ENCODE measurements at places on chromosomes 2 and 18.
A peak's percentile ranks its signal among the peaks of the same experiment; 100 is the strongest.

GRCh38 chr18:36808681-36809080, 20.1 kb downstream of the TPGS2 start:
- peak; percentile 93 for DNase-seq

DNA sequence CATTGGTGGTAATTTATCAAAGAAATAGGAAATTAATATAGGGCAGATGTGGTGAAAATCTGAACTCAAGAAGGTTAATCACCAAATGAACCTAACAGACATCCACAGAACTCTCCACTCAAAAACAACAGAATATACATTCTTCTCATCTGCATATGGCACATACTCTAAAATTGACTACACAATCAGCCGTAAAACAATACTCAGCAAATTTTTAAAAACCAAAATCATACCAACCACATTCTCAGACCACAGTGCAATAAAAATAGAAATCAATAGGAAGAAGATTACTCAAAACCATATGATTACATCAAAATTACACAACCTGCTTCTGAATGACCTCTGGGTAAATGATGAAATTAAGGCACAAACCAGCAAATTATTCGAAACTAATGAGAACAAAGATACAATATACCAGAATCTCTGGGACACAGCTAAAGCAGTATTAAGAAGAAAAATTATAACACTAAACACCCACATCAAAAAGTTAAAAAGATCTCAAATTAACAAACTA, 31.0 kb downstream of the RBM43 start:
- DNase-seq: no peak

DNA sequence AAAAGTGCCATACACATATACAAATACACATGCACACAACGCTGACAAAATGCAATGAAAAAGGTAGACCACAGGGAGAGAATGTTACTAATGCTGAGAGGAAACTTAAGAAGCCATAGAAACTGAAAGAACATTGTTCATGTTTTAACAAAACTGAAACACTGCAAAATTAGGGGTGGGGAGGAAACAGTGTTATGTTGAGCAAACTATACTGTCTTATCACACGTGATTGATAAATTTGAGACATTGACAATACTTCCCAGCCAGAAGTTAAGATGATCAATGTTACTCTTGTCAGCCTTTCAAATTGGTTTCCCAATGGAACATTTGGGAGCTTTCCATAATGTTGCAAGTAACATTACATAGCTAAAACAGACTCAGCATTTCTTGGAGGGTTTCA, 165.5 kb downstream of the L3MBTL4 start:
- no peak for DNase-seq

- no peak for DNase-seq
Observed at GRCh38 chr2:24948506-24948905, 23.2 kb downstream of the DNAJC27 start.

GRCh38 chr2:174135981-174136380, 112.4 kb downstream of the OLA1 start:
- DNase-seq: peak; percentile 12

DNA sequence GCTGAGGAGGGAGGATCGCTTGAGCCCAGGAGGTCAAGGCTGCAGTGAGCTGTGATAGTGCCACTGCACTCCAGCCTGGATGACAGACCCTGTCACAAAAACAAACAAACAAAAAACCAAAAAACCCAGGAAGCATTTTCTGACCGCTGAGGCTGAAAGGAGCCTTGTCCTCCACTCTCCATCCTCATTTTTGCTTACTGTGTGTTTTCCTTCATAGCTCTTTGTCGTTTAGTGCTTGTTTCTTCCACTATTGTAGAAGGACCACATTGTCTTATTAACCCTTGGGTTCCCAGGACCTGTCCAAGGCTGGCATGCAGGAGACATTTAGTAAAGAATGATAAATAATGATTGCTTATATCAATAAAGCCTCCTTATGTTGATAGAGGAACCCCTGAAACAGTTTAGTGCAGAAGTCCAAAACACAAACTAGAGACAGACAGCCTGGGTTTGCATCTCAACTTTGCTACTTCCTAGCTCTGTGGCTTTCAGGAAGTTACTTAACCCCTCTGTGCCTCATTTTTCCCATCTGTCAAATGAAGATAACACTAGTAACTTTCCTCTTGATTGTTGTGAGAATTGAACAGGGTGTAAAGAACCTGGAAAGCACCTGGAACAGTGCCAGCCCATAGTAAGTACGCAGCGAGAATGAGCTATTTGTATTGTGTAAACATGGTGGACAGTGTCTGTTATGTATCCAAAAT, 126.0 kb downstream of the LPIN1 start:
- DNase-seq: no peak

DNA sequence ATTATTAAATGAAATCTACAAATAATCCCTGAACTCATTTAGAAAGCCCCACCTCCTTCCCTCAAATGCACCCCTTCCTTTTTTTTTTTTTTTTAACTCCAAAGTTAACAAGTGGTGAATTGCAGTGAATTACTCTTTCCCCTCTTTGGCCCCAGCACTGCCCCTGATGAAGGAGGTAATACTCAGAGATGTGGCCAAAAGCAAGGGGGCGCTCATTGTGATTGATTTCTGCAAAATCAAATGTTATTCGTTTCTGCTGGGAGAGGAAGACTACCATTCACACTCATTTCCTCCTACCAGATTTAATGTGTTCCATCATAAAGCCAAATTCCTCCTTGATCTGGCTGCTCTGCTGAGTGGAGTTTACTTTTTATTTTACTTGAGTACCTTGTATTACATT, 259.4 kb downstream of the GPD2 start:
- no peak for DNase-seq

GRCh38 chr2:105674401-105674800, 70.3 kb upstream of the NCK2 start:
- DNase-seq: no peak

DNA sequence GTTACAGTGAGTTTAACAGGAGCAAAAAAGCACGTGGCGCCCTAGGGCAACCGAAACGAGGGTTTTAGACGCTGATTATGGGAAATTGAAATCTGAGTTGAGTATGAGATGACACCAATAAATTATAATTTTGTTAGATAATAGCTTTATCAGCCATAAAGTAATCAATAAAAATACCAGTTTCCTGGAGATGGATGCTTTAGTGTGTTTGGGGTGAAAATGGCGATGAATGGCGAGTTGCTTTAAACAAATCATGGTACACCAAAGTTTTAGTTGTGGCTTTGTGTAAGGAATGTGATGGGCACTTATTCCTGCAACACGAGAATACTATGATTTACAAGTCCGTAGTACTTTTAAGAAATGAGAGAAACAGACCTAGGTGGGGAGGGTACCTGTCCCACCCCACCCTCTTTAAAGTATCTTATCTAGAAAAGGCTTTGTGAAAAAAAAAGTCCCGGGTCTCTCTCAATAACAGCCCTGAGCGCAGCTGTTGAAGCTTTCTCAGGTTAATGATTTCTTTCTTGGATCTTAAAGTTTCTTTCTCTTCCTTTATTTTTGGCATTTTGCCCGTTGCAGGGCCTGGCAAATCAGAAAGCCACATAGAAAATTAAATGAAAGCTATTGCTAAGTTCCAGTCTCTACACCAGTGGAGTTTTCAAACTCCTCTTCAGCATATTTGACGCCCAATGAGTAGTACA, 1.5 kb upstream of the RRM2 start:
- DNase-seq: peak; percentile 38

GRCh38 chr2:62471816-62472215, 34.2 kb downstream of the TMEM17 start:
- no peak for DNase-seq

All from fibroblast of skin of scalp (primary cell).